ENCODE measurements at places on chromosomes 5 and 9. TPM values are rescaled to one million over a fixed set of nuclear protein-coding genes. Genes with fewer than 3 reads are reported as not detected.

Gene RLN1
- polyA plus RNA-seq = 2.6 TPM

Gene SOHLH1
- not detected for polyA plus RNA-seq

Gene NUTM2G
- not detected for polyA plus RNA-seq

Gene NMUR2
- not detected for polyA plus RNA-seq

Gene ADAMTS16
- polyA plus RNA-seq = not detected

Measured in CD4-positive, CD25-positive, alpha-beta regulatory T cell (primary cell).